ENCODE measurements at places on chromosomes 16 and 17.

GRCh38 chr17:65334406-65334805 is 197.2 kb downstream of the RGS9 start:
- no peak for DNase-seq
- H3K27ac ChIP-seq: no peak overlapping the region
- peaks cover 2% of the 10 kb centered on the region for H3K4me1 ChIP-seq

- no peak overlapping the region for H3K4me3 ChIP-seq
- no peak for DNase-seq
- H3K27me3 ChIP-seq: no peaks in the 10 kb centered on the region
- no peaks in the 10 kb centered on the region for H3K36me3 ChIP-seq
These were observed 15.2 kb downstream of the CASKIN1 start for GRCh38 chr16:2180962-2181923.

DNA sequence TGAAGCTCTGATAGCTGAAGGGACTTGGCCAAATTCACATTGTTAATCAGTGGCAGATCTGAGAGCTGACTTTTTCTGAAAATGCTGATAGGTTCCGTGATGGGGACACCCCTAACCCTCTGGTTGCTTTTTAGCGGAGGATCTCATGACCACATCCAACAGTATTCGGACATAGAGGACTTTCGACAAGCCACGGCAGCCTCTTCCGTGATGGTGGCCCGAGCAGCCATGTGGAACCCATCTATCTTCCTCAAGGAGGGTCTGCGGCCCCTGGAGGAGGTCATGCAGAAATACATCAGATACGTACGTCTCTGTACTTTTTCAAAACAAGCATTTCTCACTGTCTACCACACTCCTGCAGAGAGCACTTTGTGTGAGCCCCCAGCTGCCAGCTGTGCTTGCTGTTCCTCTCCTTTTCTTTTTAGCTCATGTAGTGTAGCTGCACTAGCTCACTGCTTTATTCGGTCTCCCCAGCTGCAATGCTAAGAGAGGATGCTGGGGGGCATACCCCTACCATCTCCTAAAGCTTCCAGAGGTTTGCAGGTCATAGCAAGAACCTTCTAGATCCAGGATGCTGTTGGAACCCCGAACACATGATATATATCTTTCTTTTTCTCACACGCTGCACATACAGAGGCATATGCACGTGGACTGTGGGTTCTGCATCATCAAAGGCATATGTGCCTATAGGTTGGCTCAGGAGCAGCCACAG is 14.2 kb upstream of the NFATC3 start:
- DNase-seq: no peak
- peaks cover 2% of the 10 kb centered on the region for H3K36me3 ChIP-seq
- H3K4me1 ChIP-seq: peaks cover 52% of the 10 kb centered on the region
- H3K4me3 ChIP-seq: peak overlapping the region; percentile 62
- H3K27me3 ChIP-seq: no peaks in the 10 kb centered on the region

- no peak for DNase-seq
- H3K27ac ChIP-seq: no peak overlapping the region
- H3K36me3 ChIP-seq: peaks cover 2% of the 10 kb centered on the region
- H3K27me3 ChIP-seq: no peaks in the 10 kb centered on the region
- no peak overlapping the region for H3K4me3 ChIP-seq
These were observed 4.1 kb upstream of the UBALD1 start for GRCh38 chr16:4618645-4619418.

DNA sequence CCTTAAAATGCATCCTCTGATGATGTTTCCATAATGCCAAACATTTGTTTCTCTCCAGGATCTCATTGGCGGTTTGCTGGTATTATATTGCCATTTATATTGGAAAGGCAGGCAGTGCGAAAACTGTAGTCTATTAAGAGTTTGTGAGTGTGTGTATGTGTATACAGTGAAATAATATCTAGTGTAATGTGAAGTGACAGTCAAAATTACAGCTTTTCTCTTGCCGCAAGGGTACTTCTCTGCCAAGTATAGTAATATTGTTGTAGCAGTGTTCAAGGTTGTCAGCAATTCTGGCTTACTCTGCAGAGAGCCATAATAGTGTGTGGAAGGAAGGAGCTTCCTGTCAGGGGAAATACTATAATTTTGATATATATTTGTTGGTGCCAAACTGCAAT is 178.6 kb downstream of the WWOX start:
- no peaks in the 10 kb centered on the region for H3K4me1 ChIP-seq
- DNase-seq: no peak
- no peak overlapping the region for H3K4me3 ChIP-seq
- H3K36me3 ChIP-seq: peaks cover 2% of the 10 kb centered on the region
- no peaks in the 10 kb centered on the region for H3K27me3 ChIP-seq

DNA sequence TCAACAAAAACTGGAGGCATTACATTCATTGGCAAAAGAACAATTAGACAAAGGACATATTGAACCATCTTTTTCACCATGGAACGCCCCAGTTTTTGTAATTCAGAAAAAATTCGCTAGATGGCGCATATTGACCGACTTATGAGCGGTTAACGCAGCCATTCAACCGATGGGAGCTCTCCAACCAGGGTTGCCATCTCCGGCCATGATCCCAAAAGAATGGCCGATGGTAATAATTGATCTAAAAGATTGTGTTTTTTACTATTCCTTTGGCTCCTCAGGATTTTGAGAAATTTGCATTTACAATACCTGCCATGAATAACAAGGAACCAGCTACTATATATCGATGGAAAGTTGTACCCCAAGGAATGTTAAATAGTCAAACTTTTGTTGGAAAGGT is 21.4 kb downstream of the ALOX15B start:
- no peaks in the 10 kb centered on the region for H3K36me3 ChIP-seq
- H3K4me1 ChIP-seq: peaks cover 11% of the 10 kb centered on the region
- H3K27ac ChIP-seq: no peak overlapping the region
- H3K4me3 ChIP-seq: peak overlapping the region; percentile 7
- H3K27me3 ChIP-seq: peaks cover 75% of the 10 kb centered on the region

- H3K4me3 ChIP-seq: no peak overlapping the region
- no peak for DNase-seq
- no peaks in the 10 kb centered on the region for H3K4me1 ChIP-seq
- H3K27ac ChIP-seq: no peak overlapping the region
- no peaks in the 10 kb centered on the region for H3K36me3 ChIP-seq
These were observed 36.2 kb upstream of the MRPS23 start for GRCh38 chr17:57886020-57886419.

DNA sequence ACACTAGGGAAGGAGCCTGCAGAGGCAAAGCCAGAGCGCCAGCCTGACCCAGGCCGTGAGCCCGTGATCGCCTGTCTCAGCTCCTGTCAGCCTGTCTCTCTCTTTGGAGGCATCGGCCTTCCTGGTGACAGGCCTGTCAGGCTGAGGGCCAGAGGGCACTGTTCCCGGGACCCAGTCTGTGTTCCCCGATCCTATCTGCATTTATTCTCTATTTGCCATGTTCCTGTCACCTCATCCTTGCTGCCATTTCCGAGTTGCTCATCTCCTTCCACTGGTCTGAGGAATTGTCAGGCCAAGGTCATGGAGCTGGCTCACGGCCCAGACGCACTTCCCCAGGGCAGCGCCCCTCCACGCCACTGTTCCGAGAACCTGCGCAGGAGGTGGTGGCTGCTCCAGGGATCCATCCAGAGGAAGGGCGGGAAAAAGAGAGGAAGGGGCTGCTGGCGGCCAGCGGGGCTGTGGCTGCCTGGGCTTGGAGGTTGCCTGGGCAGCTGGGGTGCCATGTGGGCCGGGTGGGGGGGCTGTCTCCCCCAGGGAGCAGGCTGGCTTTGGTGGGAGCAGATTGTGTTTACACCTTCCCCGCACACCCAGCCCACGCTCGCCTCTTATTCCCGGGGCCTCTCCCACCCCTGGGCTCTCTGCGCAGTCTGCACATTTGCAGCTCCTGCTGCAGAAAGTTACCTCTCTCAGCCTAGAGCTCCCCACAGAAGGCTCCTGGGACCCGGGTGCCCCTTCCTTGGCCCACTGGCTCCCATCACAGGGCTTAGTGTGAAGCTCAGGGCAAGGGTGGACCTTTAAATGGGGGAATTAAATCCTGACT is 4.9 kb downstream of the PRCD start:
- peaks cover 27% of the 10 kb centered on the region for H3K27me3 ChIP-seq
- peaks cover 8% of the 10 kb centered on the region for H3K4me1 ChIP-seq
- no peak overlapping the region for H3K27ac ChIP-seq
- H3K36me3 ChIP-seq: no peaks in the 10 kb centered on the region

DNA sequence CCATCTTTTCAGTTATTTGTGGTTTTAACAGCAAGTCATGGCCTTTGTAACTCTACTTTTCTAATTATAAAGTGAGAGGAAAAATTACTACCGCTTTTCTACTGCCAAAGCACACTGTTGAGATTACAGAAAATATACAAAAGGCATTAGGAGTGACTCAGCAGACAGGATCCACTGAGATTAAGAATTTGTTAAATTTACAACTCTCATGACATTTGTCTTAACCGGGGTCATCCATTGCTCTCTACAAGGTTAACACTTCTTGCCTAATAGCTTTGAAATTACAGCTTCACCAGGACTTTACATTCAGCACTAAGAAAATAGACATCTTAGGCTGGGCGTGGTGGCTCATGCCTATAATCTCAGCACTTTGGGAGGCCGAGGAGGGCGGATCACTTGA is 93.4 kb downstream of the SSH2 start:
- DNase-seq: no peak
- peaks cover 4% of the 10 kb centered on the region for H3K4me1 ChIP-seq
- no peaks in the 10 kb centered on the region for H3K27me3 ChIP-seq

DNA sequence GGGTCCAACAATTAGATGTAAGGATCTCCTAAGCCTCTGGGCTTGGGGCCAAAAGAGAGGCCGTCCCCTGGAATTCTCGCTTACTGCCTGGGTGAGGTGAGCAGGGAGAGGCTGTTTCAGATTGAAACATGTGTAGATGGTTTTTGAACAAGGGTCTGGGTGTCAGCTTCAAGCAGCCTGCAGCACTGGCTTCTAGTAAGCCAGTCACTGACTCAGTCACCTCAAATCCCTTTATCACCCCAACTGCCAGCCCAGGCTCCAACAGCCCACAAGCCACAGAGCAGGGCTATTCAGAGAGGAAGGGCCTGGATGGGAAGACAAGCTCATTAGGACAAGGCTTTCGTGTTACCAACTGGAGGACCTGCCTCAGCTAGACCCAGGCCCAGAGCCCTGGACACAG is 180.2 kb downstream of the CCT6B start:
- H3K4me1 ChIP-seq: no peaks in the 10 kb centered on the region
- H3K4me3 ChIP-seq: no peak overlapping the region
- peaks cover 13% of the 10 kb centered on the region for H3K27me3 ChIP-seq
- peaks cover 1% of the 10 kb centered on the region for H3K36me3 ChIP-seq
- DNase-seq: no peak

DNA sequence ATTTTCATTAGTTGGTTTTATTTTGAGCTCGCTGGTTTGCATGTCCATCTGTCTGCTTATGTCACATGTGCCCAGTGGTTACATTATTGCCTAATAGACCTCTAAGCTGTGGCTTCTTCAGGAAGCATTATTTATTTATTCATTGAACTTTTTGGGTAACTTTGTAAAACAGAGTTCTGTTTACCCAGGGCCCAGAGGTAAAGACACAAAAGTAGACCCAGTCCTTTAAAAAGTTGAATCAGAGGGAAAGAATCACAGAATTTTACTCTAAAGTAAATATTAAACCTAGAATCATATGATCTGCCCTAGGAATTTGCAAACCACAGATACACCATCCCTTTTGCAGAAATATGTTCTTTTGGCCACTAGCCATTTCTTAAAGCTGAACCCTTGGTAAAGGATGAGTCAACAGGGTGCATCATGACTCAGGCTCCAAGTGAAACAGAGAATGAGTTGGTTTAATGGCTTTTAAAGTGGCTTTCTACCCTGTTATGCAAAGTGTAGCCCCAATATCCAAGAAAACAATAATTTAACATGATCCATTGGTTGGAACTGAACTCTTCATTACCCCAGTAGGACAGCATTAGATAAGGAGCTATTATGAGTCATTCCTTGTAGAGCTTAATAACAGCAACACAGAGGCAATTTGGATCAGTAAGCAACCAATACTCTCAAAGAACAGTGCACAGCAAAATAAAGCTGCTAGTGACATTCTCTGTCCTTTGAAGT is 236.3 kb downstream of the KCNJ2 start:
- no peak overlapping the region for H3K4me3 ChIP-seq
- no peaks in the 10 kb centered on the region for H3K27me3 ChIP-seq
- DNase-seq: no peak
- no peaks in the 10 kb centered on the region for H3K36me3 ChIP-seq
- peaks cover 2% of the 10 kb centered on the region for H3K4me1 ChIP-seq

DNA sequence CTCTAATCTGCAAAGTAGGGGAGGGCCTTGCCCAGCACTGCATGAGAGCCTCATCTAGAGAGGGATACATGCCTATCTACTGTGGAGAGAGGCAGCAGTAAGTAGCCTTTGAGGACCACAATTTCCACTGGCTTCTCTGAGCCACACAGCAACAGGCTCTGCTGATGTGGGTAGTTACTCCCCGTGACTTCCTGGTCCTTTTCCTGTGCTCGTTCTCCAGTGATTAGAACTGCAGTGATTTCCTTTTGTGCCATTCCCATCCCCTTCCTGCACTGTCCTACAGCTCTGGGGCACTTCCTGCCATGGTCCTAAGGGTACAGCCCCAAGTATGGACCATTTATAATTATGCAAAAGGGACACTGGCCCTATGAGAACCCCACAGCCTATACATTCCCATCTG is 3.0 kb downstream of the PLSCR3 start:
- peaks cover 38% of the 10 kb centered on the region for H3K4me1 ChIP-seq
- H3K36me3 ChIP-seq: peaks cover 2% of the 10 kb centered on the region
- H3K27ac ChIP-seq: no peak overlapping the region
- no peak for DNase-seq

GRCh38 chr16:25013751-25014499 is 1.2 kb downstream of the ARHGAP17 start:
- H3K4me3 ChIP-seq: peak overlapping the region; percentile 97
- DNase-seq: no peak
- peaks cover 10% of the 10 kb centered on the region for H3K36me3 ChIP-seq
- H3K27ac ChIP-seq: peak overlapping the region; percentile 95

DNA sequence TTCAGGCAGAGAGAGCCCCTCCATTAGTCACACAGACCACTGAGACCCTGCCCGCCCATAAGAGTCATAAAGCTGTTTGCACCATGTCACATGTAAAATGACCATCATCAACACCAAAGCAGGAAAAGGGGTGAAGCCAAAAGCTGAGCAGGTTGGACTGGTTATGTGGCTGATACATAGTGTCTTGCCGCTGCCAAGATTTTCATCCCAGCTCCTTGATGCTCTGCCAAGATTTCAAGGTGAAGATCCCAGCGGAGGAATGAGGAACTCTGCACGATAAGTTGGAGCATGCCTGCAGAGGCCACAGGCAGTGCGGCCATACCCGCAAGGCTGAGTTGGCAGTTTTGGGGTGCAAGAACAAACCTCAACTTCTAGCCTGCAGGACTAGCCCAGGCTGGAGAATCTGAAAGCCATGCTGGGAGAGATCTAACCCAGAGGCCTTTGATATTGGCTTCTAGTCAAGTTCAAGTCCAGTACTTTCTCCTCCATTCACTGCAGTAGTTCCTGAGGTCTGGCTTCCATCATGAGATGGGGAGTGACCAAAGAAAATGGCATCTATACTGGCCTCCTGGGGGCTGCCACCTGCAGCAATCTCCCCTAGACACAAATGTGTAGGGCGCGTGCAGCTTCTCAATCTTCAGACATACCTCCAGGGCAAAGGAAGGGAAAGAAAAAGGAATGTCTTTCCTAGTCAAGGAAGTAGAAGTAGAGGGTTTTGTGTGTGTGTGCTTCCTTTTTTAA is 79.7 kb upstream of the NOL11 start:
- no peak overlapping the region for H3K27ac ChIP-seq
- H3K4me3 ChIP-seq: no peak overlapping the region
- DNase-seq: no peak
- peaks cover 20% of the 10 kb centered on the region for H3K4me1 ChIP-seq

GRCh38 chr16:57791195-57791892 is 10.9 kb downstream of the KIFC3 start:
- peaks cover 10% of the 10 kb centered on the region for H3K27me3 ChIP-seq
- H3K4me3 ChIP-seq: no peak overlapping the region
- no peaks in the 10 kb centered on the region for H3K36me3 ChIP-seq
- H3K27ac ChIP-seq: no peak overlapping the region
